ENCODE measurements at places on chromosomes 5 and 9.

- DNase-seq = no peak
These were observed 594.1 kb upstream of the BRINP1 start for GRCh38 chr9:119963258-119963797.

GRCh38 chr5:44499381-44499780, 110.2 kb upstream of the FGF10 start:
- DNase-seq = no peak

DNA sequence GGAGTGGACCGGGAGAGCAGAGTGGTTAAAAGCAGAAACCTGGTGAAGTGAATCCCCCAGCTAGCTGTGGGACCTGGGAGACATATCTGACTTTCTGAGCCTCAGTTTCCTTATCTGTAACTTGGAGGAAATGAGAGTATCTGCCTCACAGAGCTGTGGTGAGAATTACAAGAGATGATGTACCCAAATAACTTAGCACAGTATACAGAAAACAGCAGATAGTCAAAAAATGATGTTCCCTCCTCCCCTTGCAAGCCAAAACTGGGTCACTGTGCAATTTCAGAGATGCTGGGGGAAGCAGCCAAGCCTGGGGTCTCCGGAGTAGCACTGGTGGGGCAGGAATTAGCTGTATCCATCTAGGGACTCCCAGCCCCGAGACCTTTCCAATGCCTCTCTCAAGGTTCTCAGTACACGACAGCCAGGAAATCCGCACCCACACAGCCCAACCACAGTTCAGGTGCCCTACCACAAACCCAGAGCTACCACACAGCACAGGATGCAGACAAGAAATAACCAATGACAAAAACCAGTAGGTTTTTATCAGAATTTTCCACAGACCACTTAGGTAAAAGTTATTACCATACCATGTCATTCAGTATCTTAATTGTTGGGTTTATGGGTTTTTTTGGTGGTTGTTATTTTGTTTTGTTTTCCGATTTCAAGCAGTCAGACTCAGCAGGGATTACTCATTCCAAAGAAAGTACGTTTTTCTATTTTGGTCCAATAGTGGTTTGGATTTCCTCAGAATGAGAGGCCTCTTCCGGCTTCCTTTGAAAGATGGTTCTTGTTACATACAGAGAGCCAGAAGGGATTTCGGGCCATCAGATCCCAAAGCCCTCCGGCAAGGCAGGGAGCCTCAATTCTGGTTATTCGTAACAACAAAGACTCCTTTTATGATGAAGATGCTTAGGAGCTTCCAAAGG, 4.9 kb upstream of the HRH2 start:
- no peak for DNase-seq

DNA sequence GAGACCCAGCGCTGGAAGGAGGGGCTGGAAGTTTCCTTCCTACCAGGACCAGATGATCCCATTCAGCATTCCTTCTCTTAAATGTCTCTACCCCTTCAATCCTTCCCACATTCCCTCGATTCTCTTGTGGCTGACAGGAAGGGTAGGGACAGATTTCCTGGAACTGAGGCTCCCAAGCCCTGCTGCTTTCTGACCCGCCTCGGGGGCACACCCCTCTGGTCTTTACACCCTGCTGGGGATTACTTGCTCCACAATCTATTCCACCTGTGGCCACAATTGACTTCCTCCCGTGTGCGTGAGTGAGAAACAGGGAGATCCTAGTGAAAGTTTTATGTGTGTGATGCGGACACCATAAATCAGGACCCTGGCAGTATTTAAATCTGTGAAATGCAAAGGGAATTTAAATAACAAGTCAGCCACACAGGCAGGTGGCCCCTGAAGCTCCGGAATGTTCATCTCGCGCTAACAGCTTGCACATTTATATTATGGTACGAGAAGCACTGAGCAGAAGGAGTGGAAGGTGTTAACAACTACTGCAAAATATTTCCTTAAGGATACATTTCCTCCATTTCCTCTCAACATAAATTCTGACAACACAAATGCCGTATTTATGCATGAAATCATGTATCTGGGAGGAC, 237.5 kb downstream of the SLIT3 start:
- no peak for DNase-seq

DNA sequence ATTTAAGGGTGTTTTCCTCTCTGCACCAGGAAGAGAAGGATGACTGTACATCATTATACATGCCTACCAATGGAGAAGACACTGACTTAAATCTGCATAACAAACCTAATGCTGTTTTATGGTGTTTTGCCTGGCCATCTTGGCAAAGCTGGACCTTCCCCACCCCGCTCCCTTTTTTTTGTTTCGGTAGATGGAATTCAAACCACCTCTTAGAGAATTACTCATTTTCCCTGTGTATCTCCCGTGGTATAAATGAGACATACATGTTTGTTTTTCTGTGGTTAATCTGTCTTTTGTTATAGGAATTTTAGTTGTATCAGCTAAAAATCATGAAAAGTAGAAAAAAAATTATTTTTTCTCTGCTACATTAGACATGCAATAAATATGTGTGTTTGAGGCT, 28.8 kb downstream of the IL12B start:
- DNase-seq = no peak

DNA sequence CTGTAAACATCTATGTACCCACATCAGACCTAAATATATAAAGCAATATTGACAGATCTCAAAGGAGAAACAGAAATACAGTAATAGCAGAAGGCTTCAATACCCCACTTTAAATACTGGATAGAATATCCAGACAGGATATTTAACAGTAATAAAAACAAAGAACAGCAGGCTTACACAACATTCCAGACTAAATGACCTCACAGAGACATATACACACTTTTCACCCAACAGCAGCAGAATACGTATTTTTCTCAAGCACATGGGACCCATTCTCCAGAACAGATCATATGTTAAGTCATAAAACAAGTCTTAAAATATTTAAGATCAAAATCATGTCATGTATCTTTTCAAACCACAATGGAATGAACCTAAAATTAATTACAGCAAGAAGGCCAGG, 76.8 kb downstream of the CAMSAP1 start:
- DNase-seq = no peak

- DNase-seq = no peak
These were observed 591 bp downstream of the ABCA1 start for GRCh38 chr9:104927216-104927911.

DNA sequence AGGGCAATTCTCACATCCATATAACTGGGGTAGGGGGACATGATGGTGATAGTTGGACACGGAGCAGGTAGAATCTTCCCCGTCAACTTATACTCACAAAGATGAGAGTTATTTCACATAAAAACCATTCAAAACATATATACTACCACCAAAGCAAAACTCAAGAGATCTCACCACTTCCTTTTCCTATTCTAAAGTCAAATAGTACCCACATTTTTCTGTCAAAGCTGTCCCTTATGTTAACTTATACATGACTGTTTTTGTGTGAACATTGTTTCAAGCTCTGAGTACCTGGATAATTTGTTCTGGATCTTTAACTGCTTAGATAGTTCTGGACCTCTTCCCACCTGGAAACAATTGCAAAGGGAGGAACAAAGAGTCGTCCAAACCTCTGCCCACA, 95.5 kb upstream of the MAN2A1 start:
- no peak for DNase-seq

GRCh38 chr5:40442346-40442745, 237.4 kb upstream of the PTGER4 start:
- no peak for DNase-seq

DNA sequence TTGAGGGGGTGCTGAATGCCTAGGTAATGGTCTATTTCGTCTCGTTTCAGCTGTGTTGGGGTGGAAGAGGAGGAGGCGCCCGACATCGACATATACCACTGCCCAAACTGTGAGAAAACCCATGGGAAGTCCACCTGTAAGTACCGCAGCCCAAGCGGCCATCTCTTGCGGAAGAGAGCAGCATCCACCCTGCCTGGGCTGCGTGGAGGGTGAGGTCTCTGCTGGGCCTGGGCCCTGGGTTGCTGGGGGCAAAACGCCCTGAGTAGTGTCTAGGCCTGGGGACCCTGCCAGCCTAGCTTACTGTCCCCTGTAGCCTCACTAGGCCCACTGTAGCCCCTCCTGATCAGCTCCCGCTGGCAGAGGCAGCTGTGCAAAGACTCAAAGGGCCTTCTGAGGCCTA, 53.5 kb downstream of the PHF2 start:
- no peak for DNase-seq

DNA sequence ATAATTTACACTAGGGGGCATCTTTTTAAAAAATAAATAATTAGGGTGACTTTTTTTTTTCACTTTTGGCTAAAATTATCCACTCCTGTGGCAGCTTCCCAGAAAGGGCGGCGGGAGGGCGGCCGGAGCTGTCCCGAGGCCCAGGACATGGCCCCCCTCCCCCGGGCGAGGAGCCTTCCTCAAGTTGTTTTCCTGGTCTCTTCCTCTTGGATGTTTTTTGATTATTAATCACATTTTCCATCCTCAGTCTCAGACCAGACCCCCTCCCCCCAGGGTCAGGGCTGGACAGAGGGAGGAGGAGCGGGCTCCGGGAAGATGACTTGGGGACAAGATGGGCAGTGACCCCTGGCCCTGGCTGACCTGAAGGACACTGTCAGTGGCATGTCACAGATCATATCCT, 4.7 kb upstream of the CNTFR start:
- no peak for DNase-seq

DNA sequence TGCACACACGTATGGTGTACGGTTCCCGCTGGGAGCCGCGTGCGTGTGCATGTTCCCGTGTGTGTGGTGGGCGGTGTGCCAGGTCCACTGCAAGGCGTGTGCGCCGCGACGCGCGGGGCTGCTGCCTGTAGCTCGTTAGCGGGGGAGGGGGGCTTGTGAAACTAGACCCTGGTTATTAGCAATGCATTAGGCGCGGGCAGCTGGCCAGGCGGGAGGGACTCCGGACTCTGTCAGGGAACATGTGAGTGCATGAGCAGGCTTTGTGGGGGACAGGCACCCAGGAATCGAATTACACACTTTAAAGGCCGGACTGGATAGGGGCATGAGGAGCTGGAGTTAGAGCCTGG, 32.2 kb upstream of the ENHO start:
- no peak for DNase-seq

GRCh38 chr9:114390952-114391351, 3.2 kb upstream of the AKNA start:
- DNase-seq = no peak

DNA sequence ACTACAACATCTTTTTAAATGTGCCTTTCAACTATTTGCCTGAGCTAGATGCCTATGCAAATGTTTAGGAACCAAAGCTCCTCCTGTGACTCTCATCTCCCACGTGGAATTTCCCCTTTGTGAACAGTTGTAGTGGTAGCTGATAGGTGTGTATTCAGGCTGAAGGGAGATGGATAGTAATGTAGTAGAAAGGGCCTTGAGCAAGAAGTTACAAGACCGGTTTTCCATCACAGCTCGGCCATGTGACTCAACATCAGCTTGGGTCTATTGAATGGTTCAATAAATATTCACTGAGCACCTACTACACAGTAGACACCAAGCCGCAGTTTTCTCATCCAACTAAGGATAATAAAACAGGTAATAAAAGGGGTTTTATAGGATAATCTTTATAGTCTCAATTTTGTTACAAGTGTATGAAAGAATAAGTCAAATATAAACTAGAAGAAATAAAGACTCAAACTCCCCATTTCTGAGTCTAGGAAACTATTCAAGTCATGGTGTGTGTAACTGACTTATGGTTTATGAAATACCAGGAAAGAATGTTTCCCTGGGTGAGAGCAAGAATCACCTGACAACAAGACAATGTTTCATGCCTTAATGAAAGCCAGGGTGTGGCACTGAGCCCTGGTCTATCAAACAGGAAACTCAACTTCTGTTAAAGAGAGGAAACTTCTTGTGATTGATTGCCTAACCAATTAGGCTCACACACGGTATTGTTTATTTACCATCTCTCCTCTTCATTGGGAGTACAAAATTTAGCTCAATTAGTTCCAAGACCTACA, 187.1 kb upstream of the SPEF2 start:
- DNase-seq = no peak

- DNase-seq = peak; percentile 89
These were observed 127.4 kb downstream of the BARX1 start for GRCh38 chr9:93827545-93828330.

DNA sequence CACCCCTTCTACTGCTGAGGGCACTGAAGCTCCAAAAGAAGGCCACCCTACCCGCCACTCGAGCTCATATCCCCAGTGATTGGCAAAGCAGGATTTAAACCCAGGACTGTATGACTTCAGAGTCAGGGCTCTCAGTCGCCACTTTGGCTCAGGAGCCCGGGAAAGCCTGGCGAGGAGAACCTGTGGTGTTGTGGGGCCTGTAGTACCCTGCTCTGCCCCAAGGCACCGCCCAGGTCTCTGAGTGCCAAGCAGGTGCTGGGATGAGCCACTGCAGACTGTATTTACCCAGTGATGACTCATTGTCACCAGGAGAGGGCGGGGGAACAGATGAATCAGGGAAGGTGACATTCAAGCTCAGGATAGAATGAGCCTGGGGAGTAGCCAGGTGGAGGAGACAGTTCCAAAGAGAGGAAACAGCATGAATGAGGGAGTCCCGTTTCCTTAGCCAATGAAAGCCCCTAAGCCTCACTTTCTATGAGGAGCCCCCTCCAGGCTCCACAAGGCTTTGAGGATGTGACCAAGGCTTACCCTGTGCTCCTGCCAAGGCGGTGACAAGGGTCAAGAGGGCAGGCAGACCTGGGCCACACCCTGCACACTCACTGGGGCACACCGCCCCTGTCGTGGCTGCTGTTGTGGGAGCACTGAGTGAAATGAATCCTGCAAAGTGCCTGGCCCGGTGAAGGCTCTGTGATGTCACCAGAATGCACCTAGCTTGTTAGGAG, 17.8 kb upstream of the DPM2 start:
- peak; percentile 85 for DNase-seq

- no peak for DNase-seq
These were observed 1.3 kb downstream of the SH3RF2 start for GRCh38 chr5:145937432-145938250.

- DNase-seq = no peak
These were observed 147.4 kb upstream of the PUM3 start for GRCh38 chr9:2991292-2991691.

GRCh38 chr5:6732634-6733410, 19.6 kb downstream of the TENT4A start:
- no peak for DNase-seq

- no peak for DNase-seq
These were observed 131.0 kb downstream of the PBX3 start for GRCh38 chr9:125878164-125878631.

- DNase-seq = no peak
These were observed 35.6 kb downstream of the TRIO start for GRCh38 chr5:14178671-14179211.

DNA sequence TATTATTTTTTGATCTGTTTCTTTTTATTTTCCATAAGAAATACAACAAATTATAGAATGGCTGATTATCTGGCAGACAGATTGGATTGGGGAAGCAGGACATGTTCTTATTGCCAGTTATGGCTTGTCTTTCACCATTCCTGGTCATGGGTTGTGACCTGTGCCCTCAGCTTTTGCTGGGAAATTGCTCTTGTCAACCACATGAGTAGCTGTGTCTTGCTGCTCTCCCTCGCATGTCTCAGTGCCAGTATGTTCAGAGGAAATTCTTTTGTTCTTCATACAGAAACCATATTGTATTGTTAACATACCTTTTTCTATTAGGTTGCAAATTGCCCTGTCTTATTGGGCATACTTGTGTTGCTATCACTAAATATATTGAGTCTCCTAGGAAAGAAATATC, 344.1 kb downstream of the OSTF1 start:
- DNase-seq = no peak

GRCh38 chr5:113606298-113607134, 93.0 kb downstream of the YTHDC2 start:
- DNase-seq = peak; percentile 67

GRCh38 chr9:89010526-89011111, 19.4 kb downstream of the S1PR3 start:
- DNase-seq = no peak
